ENCODE measurements at places on chromosomes 7 and 10.

DNA sequence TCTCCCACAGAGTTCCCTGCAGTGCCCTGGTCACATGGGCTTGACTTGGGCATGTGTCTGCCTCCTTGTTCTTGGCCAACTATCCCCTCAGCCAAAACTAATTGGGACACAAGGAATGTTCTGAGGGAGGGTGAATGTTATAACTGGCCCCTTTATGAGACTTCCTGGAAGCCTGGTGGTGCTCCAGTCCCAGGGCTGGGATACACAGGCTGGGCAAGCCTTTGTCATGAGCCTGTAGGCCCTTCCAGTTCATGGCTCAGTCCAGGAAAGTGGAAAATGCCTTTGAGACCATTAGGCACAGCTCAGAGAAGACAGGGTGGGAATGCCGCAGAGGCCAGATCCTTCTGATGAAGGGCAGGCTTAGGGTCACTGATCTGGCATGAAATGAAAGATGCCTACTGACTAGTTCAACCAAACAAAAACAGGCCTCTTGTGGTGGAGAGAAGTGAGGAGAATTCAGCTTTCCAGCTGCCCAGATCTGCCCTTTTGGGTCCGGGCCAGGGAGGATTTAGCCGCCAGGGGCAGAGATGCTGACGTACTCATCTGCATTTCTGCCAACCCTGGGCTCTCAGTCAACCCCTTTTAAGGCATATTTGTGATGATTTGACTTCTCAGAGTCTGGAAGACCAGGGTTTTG is 961.5 kb downstream of the KCNMA1 start:
- no peak for DNase-seq

DNA sequence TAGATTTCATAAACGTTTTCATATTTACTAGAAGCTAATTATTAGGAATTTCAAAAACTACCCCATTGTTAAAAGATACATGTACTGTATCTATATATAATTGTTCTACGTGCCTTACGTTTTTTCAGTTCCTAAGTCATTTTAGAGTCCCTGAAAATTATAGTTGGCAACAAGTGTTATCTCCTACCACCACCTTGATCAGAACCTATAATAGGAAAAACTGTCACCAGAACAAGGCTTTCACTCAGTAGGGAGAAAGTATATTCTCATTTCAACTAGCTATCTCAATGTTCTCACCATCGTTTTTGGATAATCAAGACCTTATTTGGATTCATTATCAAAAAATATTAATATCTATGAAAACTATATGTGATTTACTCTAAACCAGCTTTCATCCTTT is 107.7 kb downstream of the CPEB3 start:
- DNase-seq: no peak

GRCh38 chr10:124957404-124957947 is 15.6 kb downstream of the ZRANB1 start:
- DNase-seq: no peak

DNA sequence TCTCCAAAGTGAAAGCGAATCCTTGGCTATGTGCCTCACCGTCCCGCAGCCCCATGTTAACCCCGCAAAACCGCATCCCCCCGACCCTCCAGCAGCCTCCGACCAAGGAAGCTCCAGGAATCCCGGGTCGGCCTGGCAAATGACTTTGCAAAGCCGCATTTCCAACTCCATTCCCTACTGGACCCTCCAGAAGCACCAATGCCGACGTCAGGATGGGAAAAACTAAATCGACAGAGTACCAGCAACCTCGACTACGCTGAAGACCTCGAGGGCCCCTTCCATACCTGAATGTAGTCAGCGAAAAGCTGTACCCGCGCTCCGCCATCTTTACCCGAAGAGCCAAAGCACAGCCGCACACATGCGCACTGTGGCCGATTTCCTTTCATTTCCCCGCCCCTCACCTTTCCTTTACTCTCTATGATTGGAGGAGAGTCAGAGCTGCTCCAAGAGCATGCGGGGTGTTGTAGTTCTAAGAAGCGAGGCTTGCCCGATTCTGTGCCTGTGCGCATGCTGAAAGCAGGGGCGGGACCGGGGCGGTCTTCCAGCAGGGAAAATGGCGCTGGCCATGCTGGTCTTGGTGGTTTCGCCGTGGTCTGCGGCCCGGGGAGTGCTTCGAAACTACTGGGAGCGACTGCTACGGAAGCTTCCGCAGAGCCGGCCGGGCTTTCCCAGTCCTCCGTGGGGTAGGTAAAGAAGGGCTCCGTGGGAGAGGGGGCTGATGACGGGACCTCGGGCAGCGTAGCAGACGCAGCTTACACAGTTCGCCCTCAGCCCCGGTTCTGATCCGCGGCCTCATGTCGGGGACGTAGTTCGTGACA is at the start of the genes MRPL32 and PSMA2:
Gene MRPL32, plus strand, starts transcription at position 543 of the 818 bp plus-strand sequence. Its CDS starts 11 bp downstream, at position 554.
Gene PSMA2, minus strand, starts transcription at position 341 of the 818 bp plus-strand sequence. Its CDS starts 16 bp downstream, at position 325.
- peak; percentile 96 for DNase-seq

- no peak for DNase-seq
Observed at GRCh38 chr10:106636766-106637491, 527.6 kb downstream of the SORCS1 start.

All from HFF-Myc (cell line).